DMS 273 treated with DMSO at 0.1 percent for 48 hours (cell line): ENCODE measurements at places on chromosomes 6 and 20.
A peak's percentile ranks its signal among the peaks of the same experiment; 100 is the strongest.

- DNase-seq = no peak
Measured at GRCh38 chr6:118865100-118865391, 28.9 kb upstream of the ASF1A start.

- DNase-seq = no peak
Measured at GRCh38 chr6:71454056-71454455, 165.4 kb downstream of the OGFRL1 start.

DNA sequence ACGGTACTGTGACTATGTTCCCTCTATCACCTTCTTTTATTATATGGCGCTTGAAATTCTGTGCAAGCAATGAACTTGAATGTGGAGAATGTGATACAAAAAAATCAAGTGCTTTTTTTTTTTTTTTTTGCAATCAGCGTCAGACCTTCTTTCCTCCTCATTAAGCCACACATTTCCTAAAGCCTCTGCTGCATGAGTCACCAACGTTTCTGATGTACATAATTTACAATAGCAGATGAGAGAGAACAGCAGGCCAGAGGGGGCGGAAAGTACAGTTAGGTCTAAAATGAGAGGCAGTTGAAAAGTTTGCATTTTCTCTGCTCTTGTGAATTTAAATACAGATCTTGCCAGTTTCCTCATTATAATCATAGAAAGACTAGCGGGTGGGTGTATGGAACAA, 114.6 kb upstream of the RIPOR2 start:
- DNase-seq = peak; percentile 64

DNA sequence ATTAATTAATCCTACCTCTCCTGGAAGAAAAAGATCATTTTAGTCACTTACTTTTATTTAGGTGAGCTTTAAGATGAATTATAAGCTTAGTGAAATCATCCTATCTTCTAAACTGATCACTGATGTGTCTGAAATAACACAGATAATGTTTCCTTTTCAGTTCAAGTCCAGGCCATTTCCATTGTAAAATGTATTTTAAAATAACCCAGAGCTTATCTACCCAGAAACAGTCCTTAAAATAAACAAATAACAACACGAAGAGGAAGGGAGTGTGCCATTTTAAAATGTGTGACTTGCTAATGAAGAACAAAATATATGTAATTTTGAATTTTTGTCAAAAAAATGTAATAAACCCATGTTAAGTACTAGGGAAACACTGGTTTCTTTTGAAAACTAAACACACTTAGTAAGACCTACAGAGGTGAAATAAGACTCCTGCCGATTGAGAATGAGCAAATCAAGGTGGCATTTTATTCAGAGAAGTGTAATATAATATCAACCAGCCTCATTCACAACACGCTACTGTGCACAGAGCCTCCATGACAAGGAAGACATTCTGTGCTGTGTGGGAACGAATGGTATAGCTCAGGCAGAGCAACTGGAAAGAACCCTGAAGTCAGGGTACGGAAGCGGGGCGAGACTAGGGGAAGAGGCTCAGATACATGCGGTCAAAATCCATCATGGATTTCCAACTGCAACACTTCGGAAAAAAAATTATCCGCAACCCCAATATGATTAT, 7.7 kb downstream of the LRP11 start:
- no peak for DNase-seq

- no peak for DNase-seq
Measured at GRCh38 chr6:86477500-86478148, 459.7 kb upstream of the HTR1E start.

- no peak for DNase-seq
Measured at GRCh38 chr6:16512544-16513290, 248.5 kb downstream of the ATXN1 start.

- DNase-seq = no peak
Measured at GRCh38 chr6:36928547-36928918, 26.0 kb upstream of the PI16 start.

GRCh38 chr20:4063631-4064030, 48.3 kb upstream of the RNF24 start:
- no peak for DNase-seq

GRCh38 chr6:159085396-159085895, 40.7 kb upstream of the TAGAP start:
- DNase-seq = no peak

GRCh38 chr6:36657942-36658544, 20.5 kb upstream of the CDKN1A start:
- no peak for DNase-seq

DNA sequence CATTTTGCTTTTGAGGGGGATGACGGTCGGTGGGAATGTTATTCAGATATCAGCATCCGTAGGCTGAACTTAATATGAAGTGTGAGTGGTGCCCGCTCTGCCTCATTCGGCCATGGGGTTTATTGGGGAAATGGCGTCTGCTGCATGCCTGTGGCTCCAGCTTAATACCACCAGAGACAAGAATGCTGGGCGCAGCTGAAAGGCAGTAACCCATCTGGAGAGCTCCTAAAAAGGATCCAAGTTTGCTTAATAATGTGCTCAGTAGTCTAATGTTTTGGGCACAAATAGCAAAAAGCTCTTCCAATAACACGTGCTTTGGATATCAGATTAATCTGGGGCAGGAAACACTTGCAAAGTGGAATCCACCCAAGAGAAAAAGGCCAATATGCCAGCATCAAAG, 273.0 kb upstream of the TAB2 start:
- DNase-seq = no peak

DNA sequence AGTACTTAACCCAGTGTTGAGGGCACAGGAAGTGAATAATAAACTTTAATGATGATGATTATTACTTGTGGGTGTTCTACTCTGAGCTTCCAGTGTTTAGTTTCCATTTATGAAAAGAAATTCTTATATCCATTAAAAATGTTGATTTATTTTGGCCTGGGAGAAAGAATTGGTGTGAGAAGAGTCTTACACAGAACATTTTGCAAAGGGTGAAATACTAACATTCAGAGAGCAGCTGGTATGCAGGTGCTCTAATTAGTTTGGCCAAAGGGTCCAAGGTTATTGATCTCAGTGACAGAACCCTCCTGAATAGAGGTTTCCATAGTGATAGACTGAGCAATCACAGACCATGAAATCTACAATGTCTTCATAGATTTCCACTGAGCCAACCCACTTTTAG, 4.4 kb downstream of the OSER1 start:
- no peak for DNase-seq

DNA sequence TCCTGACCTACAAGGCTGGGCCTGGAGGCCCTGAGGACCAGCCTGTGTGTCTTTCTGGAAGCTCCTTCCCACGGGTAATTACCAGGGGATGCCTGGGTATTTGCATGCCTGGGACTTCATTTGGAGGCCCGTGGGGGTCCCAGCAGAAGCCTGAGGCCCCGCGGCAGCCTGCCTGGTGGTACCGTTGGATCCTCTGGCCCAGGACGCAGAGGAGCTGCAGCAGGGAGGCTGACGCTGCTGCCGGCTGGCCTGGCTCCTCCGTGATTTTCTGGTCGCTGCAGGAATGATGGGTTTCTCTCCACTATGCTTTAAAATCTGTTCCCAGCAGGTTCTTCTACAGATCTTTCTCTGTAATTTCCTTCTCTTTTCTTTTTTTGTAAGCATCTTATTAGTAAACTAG, 6.5 kb downstream of the CABLES2 start:
- no peak for DNase-seq

DNA sequence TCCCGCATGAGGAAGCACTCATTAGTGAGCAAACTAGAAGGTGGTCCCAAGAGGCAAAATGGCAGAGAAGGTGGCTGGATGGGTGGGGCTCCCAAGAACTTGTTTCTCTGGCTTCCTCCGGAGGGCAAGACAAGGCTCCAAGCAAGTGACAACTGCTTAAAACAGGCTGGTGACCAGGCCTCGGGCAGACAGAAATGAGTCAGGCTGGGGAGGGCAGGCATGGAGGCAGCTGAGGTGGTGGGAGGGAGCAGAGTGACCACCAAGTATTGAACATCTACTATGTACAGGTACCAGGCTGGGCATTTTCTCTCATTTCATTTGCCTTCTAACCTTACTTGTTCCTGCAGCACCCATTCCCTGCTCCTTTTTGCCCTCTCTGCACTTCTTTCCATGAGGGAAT, 33.4 kb downstream of the TNXB start:
- no peak for DNase-seq

DNA sequence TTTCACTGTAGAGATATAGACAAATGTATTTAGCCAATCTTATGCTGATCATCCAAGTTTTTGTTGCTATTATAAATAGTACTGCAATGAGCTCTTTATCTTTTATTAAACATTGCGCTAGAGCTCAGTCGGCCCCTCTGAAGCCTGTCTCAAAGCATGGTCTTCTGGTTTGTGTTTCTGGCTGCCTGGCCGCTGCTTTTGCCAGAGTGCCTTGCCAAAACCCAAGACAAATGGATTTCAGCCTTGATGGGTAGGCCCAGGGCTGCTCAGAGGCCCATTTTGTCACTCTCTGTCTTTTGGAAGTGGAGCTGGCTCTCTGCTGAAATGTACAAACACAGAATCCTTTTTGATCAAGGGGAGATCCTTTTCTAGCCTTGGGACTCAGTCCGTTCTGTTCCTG, 102.9 kb upstream of the KCNG1 start:
- no peak for DNase-seq

DNA sequence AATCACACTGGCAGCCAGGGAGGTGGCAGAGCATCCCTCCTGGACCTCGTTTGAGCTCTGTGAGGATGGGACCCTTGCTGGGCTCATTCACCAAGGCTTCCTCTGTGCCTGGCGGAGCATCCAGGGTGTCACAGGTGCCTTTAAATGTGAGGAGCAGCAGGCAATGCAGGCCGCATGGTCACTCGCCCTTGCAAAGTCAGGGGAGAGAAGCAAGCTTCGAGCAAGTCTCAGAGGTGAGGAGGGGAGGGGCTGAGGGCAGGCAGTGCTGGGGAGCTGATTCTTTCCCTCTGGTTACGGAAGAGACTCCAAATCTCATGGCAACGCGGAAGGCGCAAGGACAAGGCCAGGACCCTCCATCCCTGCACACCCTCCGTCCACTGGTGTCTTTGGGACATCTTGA, 182.7 kb upstream of the PMEPA1 start:
- DNase-seq = no peak

GRCh38 chr6:107290491-107290890, 168.9 kb downstream of the PDSS2 start:
- no peak for DNase-seq

DNA sequence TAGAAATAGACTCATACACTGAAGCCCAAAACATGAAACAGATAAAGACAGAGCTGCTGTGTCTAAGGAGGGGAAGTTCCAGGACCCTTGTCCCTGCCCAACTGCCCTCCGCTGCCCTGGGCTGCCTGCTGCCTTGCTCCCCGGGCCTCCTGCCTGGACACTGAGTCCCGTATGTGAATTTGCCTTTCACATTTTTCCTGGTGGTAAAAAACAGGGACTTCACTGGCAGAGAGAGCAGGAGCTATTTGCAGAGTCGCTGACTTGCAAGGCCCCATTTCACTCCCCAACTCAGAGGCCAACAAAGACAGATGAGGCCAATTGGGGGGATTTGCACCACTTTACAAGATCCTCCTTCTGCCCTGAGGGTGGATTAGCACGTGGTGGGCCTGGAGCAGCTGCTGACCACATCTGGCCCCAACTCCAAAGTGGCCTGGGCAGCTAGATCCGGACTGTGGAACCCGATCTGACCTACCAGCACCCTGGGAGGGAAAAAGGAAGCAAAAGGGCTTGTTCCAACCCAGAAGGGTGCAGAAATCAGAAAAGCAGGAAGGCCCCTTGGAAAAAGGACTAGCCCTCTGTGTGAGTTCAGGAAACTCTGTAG, 61.4 kb downstream of the NOL4L start:
- no peak for DNase-seq

GRCh38 chr6:118775381-118775780, 118.6 kb upstream of the ASF1A start:
- no peak for DNase-seq

GRCh38 chr6:77987035-77987384, 334.2 kb downstream of the MEI4 start:
- no peak for DNase-seq

GRCh38 chr6:35397806-35398418, 54.2 kb upstream of the FANCE start:
- DNase-seq = no peak

- no peak for DNase-seq
Measured at GRCh38 chr20:53265304-53265875, 293.2 kb downstream of the TSHZ2 start.

DNA sequence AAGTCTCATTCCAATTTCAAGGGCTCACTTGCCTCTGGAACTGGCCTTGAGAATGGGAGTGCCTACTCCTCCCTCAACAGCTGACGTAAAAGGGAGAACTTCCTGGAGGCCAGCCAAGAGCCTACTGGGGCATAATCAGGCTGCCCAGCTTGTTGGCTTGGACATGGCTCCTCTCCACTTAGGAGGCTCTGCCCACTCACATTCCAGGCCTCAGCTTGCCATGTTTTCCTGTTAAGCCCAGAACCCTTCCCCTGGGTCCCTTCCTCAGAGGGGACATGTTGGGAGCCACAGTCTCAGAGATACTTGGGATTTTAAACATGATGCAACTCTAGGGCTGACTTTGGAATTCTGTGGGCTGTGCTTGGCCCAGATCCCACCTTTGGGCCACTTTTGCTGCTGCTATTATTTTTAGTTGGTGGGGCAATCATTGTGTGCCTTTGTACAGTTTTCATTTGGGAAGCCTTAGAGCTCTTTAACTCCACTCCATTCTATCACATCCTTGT, 31.5 kb upstream of the ADTRP start:
- DNase-seq = no peak

DNA sequence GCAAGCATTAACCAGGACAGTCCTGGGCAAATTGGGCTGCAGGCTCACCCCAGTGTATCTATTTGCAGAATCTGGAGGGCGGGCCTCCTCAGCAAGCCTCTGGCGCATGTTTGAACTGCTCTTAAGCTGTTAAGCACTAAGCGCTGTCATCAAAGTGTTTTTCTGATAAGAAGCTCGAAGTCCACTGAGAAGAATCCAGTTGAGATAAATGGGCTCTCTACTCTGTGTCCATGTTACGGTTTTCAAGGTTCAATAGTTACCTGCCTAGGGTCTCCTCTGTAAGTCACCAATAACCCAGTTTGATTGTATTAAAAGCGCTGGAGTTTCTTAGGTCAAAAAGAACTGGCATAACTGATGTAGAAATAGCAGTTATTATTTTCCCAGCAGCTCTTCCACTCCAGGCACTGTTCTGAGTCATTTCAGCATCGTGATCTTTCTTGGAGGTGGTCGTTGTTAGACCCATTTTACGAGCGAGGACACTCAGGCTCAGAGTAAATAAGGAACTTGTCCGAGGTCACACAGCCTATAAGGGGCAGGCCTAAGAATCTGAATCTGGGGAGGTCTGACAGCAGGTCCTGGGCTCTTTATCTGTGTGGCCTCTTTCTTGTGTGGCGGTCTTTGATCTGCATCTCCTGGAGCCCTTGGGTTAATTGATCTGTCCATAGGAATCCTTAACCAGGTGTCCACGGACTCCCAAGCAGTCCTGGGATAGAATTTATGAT, 207.4 kb upstream of the ZNF217 start:
- no peak for DNase-seq

GRCh38 chr20:58808271-58809046, 42.2 kb downstream of the GNAS-AS1 start:
- DNase-seq = no peak

DNA sequence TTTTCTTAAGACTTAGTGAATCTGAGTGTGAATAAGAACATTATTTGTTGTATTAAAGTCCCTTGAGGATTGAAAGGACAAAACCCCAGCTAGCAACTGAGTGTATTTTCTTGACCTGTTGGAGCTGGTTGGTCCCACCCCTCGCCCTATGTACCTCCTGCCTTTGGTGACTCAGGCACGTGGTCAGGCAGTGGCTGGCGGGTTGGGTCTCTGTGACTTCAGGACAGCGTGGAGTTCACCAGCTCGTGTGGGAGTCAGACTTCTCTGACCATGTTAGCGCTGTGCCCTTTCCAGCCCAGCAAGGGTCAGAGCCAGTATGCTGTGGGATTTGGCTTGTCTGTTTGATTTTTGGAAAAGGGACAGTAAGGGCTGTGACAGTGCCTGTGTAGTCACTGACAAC, 93.7 kb downstream of the SSR1 start:
- no peak for DNase-seq
